ENCODE measurements at places on chromosomes 2 and 18.
A peak's percentile ranks its signal among the peaks of the same experiment; 100 is the strongest.

DNA sequence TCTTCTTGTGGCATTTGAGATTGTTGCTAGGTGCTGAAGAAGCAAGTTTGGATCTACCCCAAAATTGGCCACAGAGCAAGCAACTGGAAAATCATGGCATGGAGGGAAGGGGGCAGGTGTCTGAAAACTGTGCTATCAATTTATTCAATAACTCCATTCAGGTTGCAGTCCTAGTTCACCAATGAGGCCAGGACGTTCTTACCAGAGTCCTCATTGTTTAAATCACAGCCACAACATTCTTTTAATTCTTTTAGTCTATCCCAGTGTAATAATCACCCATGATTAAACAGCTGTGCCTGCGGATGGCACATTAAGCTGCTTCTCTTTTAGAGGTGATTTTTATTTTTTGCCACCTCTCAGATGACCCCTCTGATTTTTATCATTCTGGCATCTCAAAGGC, 103.5 kb downstream of the ANKRD44 start:
- DNase-seq: no peak

- no peak for DNase-seq
Observed at GRCh38 chr2:139033300-139033699, 253.1 kb upstream of the NXPH2 start.

DNA sequence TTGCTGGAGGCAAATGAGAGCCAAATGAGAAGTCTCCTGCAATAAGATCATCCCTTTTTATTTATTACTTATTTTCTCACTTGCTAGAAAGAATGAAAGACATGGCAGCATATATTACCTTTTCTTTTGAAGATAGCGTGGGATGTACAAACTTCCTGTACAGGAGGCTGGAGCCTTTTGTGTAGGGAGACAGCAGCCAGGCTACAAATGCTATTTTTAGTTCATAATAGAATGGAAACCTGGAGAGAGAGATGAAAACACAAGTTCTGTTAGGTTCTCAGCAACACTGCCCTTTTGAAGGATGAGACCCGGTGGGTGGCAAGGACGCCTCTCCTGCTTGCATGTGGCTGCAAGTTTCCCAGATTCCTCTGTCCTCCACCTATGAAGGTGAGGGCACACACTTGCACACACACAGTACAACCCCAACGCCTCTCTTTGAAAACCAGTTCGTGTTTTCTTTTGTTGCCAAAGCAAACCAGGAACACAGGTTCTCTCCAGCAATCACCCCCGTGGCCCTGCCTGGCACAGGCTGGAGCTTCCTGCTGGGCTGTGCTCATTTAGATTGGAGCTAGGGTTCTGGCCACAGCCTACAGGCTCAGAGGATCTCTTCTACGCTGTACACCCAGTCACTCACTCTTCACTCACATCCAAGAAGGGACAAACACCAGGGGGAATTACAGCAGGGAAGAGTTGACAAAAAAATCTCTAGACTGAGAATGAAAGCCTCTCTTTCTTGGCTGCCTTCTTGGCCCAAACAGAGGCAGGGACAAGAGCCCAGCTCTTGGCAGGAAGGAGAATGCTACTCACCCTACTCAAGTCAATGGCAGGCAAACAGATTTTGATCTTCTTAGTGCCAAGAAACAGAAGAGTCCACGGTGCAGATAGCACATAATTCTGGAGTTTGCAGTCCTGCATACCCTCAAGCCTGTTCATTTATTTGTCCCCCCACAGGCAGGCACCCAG, 55.6 kb downstream of the MRPL35 start:
- DNase-seq: no peak

- DNase-seq: no peak
Observed at GRCh38 chr2:42652086-42652485, 83.7 kb downstream of the MTA3 start.

DNA sequence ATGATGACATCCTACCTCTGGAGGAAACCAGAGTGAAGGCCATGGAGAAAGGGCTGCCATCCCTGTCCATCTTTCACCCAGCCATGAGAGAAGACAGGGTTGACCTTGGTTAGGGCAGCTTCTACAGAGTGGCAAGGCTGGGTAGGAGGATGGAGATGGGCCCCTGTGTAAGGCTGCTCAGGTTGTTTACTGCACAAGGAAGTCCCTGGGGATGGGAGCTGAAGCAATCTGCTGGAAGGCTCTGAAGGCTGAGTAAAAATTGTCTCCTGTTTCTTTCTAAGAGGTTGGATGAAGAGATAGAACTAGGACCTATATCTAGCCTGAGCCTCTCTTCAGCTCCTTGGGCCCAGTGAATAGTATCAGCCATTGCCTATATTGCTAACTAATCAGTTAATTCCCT, 14.4 kb downstream of the ELMOD3 start:
- DNase-seq: no peak

GRCh38 chr18:11996190-11996754, 15.0 kb downstream of the IMPA2 start:
- DNase-seq: no peak

- DNase-seq: no peak
Observed at GRCh38 chr18:79399275-79400081, 3.7 kb downstream of the NFATC1 start.

DNA sequence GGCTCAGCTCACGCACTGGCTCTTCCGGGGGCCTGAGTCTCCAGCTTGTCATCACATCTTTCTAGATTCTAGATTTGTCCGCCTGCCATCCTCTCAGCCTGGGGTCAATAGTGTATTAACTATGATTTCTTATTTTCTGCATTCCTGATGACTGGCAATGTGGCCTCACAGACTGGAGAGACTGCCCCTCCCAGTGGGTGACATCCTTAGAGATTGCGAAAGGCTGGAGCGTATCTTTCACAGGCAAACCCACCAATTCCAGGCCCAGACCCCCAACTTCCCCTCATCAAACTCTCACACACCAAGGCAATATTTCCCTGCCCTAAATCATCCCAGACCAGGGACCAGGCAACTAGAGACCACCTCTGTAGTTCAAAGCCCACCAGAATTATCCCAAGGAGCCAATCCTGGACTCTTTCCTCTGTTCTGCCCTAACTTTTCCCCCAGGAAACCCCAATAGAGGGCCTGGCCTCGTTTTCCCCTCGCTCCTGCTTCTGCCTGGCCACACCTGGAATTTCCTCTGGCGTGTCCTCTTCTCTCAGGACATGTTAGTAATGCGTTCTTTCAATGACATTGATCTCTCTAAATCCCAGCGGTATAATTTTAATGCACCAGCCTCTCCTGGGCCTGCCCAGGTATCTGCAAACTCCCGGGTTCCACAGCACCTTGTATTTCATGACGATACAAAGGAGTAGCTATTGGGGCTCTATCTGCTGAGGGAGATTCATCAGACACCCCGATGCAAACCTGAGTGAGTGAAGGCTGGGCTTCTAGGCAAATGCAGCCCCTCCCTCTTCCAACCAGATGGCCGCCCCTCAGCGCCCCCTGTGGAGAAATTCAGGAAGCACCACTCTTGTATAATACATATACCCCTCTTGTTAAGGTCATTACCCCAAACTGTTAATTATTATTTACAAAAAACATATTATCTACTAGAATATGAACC, 2.4 kb upstream of the KCNF1 start:
- DNase-seq: peak; percentile 35

DNA sequence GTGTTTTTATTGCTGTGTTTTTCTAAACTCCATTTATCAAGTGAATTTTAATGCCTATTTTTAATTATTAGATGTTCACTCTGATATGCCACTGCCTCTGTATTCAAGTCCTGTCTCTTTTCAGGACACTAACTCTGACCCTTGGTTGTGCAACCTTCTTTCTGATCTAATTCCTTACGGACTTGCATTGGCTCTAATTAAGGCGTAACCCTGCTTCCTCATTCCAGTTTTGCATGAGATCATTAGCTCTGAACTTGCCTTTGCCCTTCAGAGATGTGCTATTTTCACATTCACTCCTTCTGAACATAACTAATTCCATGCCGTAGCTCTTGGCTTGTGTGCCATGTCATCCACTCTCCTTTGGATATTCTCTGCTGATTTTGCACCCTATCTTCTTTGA, 162.5 kb upstream of the TMEFF2 start:
- no peak for DNase-seq

DNA sequence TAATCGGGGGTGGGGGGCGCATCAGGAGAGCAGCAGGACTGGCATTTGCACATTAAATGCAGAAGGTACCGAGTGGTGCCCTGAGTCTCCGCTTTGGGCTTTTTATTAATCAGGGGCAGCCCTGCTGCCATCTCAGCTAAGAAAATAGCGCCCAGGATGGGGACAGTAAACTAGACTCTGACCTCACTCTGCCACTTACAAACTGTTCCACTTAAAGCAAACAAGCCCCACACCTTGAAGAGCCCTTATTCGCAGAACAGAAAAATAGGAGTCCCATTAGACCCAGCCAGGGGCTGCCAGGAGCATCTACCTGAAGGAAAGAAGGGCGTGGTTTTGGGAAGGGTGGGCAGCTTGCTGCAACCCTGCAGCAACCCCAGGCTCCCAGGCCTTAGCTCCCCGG, 165.3 kb downstream of the TNS1 start:
- no peak for DNase-seq

- DNase-seq: no peak
Observed at GRCh38 chr2:98947554-98947953, 11.5 kb upstream of the CRACDL start.

GRCh38 chr2:216491793-216492596, 6.6 kb upstream of the RPL37A start:
- no peak for DNase-seq

- no peak for DNase-seq
Observed at GRCh38 chr2:147174824-147175254, 670.0 kb upstream of the ACVR2A start.

- peak; percentile 32 for DNase-seq
Observed at GRCh38 chr2:21118302-21118920, 5.4 kb upstream of the TDRD15 start.

GRCh38 chr2:18362696-18363095, 197.8 kb downstream of the RDH14 start:
- DNase-seq: peak; percentile 73

GRCh38 chr2:205848601-205849000, 166.3 kb downstream of the NRP2 start:
- DNase-seq: no peak

GRCh38 chr2:47205576-47206141, 50.6 kb upstream of the STPG4 start:
- DNase-seq: peak; percentile 43

GRCh38 chr2:184527058-184527457, 71.3 kb upstream of the ZNF804A start:
- DNase-seq: no peak

DNA sequence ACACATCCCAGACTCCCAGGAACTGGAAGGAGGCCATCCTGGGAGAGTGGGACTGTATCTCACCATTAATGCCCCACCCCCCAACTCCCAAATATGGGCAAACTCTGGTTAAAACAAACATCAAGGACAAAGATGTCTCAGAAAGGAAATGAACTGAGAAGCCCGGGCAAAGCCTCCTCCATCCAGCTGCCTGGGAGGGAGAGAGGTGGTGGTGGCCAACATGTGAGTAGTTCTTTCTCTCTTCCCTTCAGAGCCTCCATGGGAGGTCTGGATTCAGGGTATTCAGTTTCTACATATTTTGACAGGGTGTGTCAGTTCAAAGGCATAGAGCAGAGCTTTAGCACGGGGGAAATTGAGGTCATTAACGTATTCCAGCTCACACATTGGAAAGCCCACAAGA, 57.5 kb downstream of the CXCR4 start:
- DNase-seq: peak; percentile 12

GRCh38 chr2:26528836-26529235, 50.9 kb upstream of the OTOF start:
- no peak for DNase-seq

GRCh38 chr18:74353169-74353775, 37.6 kb downstream of the C18orf63 start:
- peak; percentile 54 for DNase-seq

DNA sequence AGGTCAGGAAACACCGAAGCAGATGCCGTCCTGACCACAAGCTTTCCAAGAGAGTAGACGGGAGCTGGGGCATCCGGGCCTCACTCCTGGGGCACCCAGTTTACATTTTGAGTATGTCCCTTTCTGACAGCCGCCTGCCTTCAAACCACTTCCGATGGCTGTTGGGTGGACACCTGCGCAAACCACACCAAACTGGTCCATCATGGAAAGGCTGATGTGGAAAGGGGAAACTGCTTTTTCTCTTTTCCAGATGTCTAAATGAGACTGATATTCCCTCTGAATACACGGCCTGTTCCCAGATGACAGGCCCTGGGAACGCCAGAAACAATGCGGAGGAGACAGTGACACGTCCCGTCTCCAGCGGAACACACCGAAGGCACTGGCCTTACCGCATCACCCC, 290.0 kb upstream of the SALL3 start:
- DNase-seq: no peak

GRCh38 chr18:52394602-52395001, 54.6 kb downstream of the DCC start:
- no peak for DNase-seq

DNA sequence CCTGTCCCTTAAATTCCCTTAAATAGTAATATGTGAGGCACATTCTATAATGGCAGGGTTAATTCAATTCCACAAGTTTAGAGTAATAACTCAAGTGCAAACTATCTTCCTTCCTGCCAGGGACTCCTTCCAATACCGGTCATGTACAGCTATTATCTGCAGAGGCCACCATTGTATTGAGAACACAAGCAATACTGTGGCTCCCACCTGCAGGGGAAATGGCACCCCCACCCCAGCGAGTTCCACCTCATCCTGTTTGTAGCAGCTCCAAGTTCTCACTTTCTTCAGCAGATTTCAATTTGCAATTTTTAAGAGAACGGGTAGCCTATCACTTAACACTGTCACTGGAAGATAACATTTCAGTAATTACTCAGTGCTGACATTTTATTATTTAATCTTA, 172.1 kb upstream of the PID1 start:
- no peak for DNase-seq

DNA sequence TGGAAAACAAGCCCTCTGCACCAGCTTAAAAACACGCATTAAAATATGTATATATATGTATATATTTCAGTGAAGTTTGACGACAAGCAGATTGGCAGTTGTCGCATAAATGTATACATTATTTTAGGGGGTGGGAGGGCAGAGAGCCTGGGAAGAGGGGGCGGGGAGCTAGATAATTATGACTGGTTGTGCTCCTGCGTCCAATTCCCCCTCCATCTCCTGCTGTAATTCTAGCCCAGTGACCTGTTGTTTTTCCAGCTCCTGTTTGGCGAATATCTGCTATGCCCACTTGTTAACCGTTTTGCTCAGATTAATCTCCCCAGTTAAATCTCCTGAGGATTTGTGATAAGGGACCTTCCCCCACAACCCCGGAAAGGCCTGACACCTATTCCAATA, 656 bp downstream of the UNC80 start:
- DNase-seq: no peak

DNA sequence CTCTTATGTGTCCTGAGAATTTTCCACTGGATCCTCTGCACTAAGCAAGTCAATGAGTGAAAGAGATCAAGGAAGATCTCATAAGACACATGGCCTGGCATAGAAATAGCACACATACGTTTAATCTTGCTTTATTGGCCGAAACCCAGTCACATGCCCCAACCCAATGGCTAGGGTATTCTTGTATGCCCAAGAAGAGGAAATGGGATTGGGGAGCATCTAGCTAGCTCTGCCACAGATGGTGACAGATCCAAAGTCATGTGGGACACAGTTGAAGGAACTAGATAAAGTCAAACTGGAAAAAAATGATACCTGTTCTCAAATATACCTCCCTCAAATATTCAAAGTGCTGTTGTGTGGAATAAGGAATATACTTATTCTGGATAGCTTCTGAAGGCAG, 74.7 kb downstream of the CD28 start:
- no peak for DNase-seq

- no peak for DNase-seq
Observed at GRCh38 chr18:71842666-71843065, 701.5 kb downstream of the CBLN2 start.

GRCh38 chr2:172087780-172088244, 2.5 kb downstream of the DLX1 start:
- DNase-seq: no peak

- DNase-seq: no peak
Observed at GRCh38 chr18:6561420-6561861, 146.7 kb upstream of the L3MBTL4 start.
